ENCODE measurements at places on chromosomes 3 and 15.

- peak; percentile 18 for DNase-seq
Observed at GRCh38 chr15:51172193-51172592, 77.5 kb upstream of the TNFAIP8L3 start.

DNA sequence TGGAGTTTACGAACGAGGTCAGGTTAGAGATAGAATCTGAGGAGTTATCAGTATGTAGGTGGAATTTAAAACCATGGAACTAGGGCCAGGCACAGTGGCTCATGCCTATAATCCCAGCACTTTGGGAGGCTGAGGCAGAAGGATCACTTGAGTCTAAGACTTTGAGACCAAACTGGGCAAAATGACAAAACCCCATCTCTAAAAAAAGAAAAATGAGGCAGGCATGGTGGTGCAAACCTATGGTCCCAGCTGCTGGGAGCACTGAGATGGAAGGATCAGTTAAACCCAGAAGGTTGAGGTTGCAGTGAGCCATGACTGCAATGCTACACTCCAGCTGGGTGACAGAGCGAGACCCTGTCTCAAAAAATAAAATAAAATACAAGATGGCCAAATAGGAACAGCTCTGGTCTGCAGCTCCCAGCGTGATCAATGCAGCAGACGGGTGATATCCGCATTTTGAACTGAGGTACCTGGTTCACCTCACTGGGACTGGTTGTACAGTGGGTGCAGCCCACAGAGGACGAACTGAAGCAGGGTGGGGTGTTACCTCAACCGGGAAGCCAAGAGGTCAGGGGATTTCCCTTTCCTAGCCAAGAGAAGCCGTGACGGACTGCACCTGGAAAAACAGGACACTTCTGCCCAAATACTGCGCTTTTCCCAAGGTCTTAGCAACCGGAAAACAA is 33.3 kb downstream of the ZMAT3 start:
- DNase-seq = no peak

- no peak for DNase-seq
Observed at GRCh38 chr3:172069478-172069877, 30.1 kb downstream of the FNDC3B start.

- no peak for DNase-seq
Observed at GRCh38 chr3:149571381-149571780, 86.4 kb downstream of the WWTR1 start.

GRCh38 chr3:169562988-169563774 is 100.3 kb downstream of the MECOM start:
- DNase-seq = no peak

DNA sequence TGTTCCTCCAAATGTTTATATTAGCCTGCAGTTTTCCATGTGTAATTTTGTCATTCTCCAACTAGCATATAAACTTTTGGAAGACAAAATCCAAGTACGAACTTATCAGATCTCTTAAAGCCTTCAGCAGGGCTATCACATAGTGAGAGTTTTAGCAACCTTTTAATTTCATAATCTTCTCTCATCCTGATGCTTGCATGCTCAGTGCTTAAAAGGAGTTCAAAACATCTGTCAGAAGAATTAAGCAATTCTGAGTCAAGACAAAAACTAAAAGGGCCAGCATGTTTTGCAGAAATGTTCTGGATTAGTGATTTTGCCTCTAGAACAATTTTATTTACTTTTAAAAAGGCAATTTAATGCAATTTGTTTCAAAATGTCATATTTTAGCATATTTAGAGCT is 73.4 kb upstream of the SLC2A2 start:
- DNase-seq = no peak

DNA sequence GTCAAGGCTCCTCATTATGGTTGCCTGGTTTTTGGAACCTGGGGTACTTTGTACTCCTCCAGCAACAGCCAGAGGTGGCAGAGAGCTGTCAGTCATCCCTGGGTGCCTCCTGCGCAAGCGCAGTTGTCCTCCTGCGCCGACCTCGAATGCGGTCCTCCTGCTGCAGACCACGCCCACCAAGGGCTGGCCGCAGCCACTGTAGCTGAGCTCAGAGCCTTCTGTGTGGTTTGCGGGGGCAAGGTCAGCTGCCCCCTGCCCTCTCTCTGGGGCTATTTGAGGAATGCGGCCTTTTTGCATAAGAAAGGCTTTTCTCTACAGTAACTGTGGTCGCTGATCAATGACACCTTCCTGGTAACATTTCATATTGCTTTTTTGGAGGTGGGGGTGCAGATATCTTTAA is 131.3 kb upstream of the SNRPN start:
- no peak for DNase-seq

- no peak for DNase-seq
Observed at GRCh38 chr3:5011555-5012256, 32.5 kb downstream of the BHLHE40 start.

DNA sequence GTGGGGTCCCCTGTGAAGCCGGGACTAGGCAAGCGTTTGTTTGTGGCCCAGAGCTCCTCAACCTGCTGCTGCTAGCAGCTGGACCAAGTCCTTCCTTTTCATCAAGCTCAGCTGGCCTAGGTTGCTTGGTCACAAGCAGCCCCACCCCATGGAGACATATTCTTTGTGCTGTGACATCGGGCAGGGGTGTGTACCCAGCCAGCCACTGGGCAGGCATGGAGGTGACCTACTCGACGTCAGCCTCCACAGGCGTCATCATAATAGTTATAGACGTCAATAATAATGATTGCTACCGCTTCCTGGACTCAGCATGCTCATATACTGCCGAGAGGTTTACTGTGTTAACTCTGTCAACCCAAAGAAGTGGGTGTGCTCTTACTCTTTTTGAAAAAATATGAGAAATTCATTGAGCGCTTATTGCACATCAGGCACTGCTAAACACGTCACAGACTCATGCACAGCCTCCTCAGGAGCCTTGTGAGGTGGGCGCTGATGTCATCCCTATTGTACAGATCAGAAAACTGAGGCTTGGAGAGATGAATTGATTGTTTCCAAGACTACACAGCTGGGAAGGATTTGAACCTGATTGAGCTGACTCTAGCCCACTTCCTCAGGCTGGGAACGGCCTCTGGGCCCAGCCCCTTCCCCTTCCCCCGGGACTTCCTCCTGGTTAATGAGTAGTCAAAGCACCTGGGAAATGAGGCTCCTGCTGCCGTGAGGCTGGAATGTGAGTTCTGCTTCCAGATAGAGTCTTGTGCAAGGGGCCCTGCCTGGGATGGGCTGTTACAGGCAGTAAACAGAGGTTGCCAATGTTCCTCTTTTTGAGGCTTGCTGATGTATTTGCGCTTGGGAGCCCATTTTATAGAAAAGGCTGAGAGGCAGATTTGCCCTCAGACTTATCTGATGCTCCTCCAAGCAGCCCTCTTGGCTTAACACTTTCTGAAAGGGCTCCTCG is 16.2 kb downstream of the SLC6A6 start:
- DNase-seq = no peak

DNA sequence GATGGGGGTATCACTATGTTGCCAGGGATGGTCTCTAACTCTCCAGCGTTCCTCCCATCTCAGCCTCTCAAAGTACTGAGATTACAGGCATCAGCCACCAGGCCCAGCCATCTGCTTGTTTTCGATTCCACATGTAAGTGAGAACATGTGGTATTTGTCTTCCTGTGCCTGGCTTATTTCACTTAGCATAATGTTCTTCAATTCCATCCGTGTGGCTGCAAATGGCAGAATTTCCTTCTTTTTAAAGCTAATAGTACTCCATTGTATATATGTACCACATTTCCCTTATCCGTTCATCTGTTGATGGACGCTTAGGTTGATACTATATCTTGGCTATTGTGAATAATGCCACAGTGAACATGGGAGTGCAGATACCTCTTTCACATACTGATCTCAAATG is 70.6 kb downstream of the ASB7 start:
- no peak for DNase-seq

- DNase-seq = no peak
Observed at GRCh38 chr3:167742338-167742737, 6.8 kb downstream of the SERPINI1 start.

- DNase-seq = no peak
Observed at GRCh38 chr3:133096900-133097613, 58.9 kb downstream of the TMEM108 start.

DNA sequence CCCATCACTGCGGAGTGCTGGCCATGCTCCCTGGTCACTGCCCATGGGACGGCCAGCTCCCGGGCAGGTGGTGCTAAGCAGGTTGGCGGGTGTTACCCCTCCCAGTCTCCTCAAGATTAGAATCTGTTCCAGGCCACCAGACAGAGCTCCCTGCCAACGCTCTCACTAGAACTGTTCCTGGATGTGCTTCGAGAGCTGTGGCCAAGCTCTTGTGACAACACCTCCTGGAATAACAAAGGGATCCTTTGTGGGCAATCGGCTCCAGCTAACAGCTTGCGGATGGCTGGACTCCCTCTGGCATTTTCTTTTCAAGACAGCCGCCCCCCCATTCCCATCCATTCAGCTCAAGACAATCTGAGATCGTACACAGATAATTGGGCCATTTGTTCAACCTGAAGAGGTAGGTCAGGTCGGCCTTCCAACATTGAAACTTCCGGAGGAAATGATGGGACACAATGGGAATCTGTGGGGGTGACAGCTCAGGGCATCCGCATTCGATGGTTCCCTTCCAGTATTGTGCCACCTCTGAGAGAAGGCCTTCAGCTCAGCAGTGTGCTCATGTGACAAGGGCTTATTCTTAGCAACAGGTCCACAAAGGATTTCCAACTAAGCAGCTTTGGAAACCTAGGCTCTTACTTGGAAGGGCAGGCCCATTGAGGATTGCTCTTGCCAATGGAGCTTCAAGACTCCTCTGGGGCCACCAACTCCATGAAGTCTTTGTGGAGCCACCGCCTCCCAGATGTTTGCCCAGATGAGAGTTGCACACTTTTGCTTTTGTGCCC is 11.6 kb upstream of the EPHB3 start:
- DNase-seq = no peak

DNA sequence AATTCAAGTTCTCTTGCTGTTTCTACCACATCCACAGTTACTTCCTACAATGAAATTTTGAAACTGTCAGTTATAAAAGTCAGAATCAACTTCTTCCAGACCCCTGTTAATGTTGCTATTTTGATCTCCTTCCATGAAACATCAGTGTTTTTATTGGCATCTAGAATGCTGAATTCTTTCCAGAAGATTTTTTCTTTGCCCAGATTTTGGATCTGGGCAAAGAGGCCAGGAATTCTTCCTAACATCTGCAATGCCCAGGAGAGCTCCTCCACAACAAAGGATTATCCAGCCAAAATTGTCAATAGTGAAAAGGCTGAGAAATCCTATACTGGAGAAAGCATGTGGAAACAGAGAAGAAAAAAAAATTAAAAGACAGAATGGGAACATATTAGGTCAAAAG is 75.5 kb downstream of the SERPINI1 start:
- no peak for DNase-seq

- no peak for DNase-seq
Observed at GRCh38 chr15:64547275-64547674, 86.9 kb downstream of the ZNF609 start.

DNA sequence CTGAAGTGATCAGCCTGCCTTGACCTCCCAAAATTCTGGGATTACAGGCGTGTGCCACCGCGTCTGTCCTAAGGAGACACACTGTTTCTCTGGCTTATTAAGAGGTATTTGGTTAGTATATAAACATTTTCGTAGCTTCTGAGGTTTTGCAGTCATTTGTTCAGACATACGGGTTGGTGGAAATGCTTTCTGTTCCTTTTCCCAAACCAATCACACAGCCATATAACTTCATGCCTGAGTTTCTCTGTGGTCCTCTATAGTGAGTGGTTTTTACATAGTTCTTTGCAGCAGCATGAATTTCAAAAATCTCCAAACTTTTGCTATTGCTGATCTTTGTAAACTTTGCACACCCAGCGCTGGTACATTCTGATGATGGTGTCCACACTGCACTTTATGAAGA is 100.5 kb downstream of the AKAP13 start:
- no peak for DNase-seq

DNA sequence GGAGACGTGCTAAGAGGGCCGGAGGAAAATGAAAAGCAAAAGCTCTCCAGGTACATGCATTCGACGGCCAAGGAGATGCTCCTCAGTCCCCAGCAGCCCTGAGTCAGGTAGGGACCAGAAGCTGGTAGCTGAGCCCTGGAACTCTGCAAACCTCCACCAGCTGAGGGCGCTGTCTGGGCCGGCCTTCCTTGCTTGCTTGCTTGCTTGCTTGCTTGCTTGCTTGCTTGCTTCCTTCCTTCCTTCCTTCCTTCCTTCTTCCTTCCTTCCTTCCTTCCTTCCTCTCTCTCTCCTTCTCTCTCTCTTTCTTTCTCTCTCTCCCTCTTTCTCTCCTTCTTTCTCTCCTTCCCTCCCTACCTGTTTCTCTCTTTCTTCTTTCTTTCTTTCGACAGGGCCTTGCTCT is 94.6 kb upstream of the RASGRF1 start:
- no peak for DNase-seq

DNA sequence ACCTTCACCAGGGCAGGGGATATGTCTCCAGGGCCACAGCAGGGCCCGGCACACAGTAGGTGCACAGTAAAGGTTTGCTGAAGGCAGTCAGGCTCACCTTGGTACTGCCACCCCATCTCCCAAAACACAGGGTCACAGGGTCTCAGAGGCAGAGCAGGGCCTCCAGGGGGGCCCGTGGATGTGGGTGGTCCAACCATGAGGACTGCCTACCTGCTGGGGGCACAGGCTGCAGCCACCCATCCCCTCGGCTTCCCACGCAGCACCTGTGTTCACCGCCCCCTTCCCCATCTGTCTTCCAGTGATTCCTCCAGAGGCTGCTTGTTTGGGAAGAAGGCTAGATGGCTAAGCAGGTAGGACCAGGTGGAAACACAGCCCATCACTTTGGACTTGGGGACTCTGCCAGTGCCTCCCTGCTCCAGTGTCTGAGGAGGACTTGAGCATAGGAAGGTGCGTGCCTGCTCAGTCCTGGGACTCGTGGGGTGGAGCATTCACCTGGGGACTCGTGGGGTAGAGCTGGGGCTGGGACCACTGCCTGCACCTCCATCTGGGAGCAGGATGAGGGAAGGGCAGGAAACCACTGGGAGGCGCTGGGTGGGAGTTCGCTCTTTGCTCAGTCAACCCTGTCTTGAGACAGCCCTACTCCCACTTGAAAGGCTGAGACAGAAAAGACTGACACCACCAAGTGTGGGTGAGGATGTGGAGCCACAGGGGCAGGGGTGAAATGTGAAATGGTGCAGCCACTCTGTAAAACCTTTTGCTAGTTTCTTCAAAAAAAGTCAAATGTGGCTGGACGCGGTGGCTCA is 18.8 kb upstream of the PLXND1 start:
- no peak for DNase-seq

DNA sequence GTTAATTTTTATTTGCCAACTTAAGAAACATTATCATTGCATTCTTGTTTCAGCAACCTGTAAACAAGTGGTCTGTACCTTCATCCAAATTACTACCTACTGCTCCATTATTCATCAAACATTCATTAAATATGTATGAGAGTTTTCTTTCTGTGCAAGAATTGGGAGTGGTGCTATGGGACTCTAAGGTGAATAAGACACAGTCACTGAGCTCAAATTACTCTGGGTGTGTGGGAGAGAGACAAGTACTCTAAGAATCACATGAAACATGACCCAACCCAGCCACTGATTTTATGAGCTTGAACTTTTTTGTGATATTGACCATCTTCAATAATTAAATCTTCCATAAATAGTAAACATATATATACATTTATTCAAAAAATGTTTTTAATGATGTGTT is 227.2 kb upstream of the TP63 start:
- no peak for DNase-seq

GRCh38 chr15:77748078-77749064 is 115.7 kb upstream of the LINGO1 start:
- DNase-seq = no peak

Data from GM04503 (cell line).